ENCODE measurements at places on chromosomes 13 and 19. TPM values are rescaled to one million over a fixed set of nuclear protein-coding genes. Genes with fewer than 3 reads are reported as not detected.

- H3K4me1 ChIP-seq, result no peaks in the 10 kb centered on the region
- no peak for DNase-seq
- no peaks in the 10 kb centered on the region for H3K27me3 ChIP-seq
- no peak overlapping the region for H3K4me3 ChIP-seq
- H3K27ac ChIP-seq, result no peak overlapping the region
Observed at GRCh38 chr13:28707629-28708427, 10.9 kb downstream of the SLC46A3 start.

GRCh38 chr19:4676955-4677731, 7.0 kb upstream of the MYDGF start:
- no peak for DNase-seq
- H3K27ac ChIP-seq, result no peak overlapping the region
- H3K27me3 ChIP-seq, result no peaks in the 10 kb centered on the region
- no peaks in the 10 kb centered on the region for H3K4me1 ChIP-seq

DNA sequence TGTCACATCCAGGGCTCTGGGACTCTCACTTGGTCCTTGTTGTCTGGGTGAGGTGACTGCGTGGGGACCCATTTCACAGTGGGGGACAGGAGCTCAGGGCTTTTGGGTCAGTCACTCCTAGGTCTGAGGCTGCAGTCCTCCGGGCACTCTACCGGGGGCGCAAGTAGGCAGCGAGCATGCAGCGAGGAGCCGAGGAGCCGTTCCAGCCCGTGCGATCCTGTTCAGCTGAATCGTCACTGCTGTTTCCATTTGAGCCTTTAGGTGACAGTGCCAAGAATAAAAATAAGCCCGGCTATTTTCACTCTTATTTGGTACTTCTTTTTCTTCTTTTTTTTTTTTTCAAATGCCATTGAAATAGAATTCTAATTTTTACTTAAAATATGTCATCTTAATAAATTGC, 126.5 kb downstream of the ZNF536 start:
- H3K4me3 ChIP-seq, result no peak overlapping the region
- no peaks in the 10 kb centered on the region for H3K27me3 ChIP-seq
- H3K27ac ChIP-seq, result no peak overlapping the region
- H3K4me1 ChIP-seq, result no peaks in the 10 kb centered on the region

The CDC42EP5 gene
- 18.8 TPM for total RNA-seq

The CYP4F2 gene
- total RNA-seq, result 0.75 TPM

All from ovary (tissue), 10 donors.